ENCODE measurements at places on chromosomes 12 and 14.

- DNase-seq = peak; percentile 81
Measured at GRCh38 chr12:124745891-124746570, 117.6 kb downstream of the SCARB1 start.

- no peak for DNase-seq
Measured at GRCh38 chr12:3047961-3048360, 29.2 kb upstream of the TSPAN9 start.

GRCh38 chr14:28142400-28143015, 624.1 kb upstream of the FOXG1 start:
- DNase-seq = no peak

DNA sequence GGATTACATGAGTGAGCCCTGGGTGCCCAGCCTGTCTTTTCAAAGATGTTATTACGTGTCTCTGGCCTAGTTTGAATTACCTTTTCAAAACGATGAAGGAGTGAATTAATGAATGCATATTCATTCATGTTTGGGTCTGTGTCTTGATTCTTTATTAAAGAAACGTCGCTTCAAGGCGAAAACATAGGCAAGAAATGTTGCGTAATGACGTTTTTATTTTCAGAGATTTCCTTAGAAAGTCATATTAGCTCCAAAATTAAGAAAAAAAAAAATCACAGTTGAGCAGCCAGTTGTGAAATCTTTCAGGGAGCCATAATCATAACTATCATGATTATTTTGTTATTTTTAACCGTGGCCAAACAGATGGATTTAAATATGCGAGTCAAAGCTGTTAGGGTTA, 3.5 kb downstream of the PPFIBP1 start:
- no peak for DNase-seq

GRCh38 chr14:60657456-60658210, 8.4 kb upstream of the SIX1 start:
- DNase-seq = no peak

DNA sequence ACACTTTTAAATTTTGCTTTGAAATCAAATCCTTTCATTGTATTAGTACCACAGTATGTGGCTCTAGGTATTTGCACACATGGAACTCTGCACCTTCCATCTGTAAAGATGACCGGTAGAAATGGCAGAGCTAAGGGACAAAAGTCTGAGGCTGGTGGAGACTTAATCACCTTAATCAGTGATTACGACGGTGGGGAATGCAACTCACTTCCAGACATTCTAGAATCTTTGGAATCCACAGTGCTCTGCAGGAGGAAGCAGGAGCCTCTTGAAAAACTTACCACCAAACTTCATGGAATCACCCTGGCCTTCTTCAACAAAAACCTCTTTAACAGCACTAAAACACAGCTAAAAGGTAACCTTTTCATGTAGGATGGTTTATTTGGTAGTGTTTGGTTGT, 3.9 kb upstream of the DACT1 start:
- DNase-seq = no peak

- DNase-seq = no peak
Measured at GRCh38 chr12:51196547-51196946, 21.3 kb downstream of the POU6F1 start.

- no peak for DNase-seq
Measured at GRCh38 chr14:55121628-55122439, 7.2 kb upstream of the LGALS3 start.

DNA sequence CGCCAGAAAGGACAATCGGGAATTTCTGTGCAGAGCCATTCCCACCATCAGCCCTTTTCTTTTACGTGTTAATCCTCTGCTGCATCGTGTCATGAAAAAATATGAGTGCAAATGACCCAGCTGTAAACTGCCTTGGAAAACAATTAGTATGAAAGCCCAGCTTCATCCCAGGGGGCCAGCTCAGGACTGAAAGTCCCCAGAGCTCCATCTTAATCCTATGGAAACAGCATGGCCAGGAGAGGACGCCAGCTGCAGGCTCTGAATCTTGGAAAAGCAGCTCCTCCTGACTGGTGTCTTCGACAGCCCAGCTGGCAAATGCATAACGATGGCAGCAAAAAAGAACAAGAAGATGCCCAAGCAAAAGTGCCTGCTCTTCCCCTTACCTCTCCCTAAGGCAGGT, 191.5 kb downstream of the NTF3 start:
- no peak for DNase-seq

DNA sequence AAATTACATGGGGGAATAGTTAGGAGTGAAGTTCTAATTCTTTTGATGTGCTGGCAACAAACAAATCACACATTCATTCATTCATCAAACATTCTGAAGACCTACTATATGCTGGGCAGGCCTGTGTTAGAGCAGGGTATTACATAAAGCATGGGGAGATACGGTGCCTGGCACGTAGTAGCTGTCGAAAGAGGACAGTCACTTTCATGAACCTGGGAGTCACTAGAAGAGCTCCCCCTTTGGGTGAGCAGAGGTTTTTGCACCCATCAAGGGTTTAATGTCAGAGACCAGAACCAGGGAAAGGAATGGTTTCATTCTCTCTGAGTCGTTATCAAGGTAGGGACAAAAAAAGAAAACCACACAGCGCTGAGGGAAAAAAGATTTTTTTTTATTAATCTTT, 10.0 kb downstream of the LHX5 start:
- DNase-seq = no peak

DNA sequence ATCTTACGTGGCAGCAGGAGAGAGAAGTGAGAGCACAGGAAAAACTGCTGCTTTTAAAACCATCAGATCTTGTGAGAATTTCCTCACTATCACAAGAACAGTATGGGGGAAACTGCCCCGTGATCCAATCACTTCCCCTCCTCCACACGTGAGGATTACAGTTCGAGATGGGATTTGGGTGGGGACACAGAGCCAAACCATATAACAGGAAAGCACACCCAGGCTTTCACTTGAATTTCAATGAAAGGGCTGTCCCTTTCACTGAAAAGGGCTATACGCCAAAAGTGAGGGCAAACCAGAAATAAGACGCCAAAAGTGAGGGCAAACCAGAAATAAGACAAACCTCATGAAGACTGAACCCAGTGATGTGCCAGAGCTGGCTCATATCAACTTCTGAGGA, 22.8 kb upstream of the TMEM233 start:
- DNase-seq = no peak

DNA sequence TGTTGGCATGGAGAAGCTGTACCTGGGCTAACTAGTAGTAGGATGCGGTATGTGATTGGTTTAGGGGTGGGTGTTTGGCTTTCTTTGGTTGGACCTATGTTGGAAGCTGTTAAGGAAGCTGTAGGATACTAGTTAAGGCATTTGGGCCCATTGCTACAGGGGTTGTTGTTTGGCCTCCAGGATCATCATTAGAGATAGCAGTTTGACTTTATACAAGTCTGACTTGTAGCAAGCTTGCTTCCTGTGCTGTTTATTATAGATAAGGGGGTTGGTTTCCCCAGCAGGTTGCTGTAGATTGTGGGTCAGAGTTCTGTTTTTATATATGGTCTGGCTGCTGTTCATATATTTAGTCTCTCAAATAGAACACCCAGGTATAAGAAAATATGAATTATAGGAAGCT, 1.4 kb upstream of the PRIM1 start:
- no peak for DNase-seq

DNA sequence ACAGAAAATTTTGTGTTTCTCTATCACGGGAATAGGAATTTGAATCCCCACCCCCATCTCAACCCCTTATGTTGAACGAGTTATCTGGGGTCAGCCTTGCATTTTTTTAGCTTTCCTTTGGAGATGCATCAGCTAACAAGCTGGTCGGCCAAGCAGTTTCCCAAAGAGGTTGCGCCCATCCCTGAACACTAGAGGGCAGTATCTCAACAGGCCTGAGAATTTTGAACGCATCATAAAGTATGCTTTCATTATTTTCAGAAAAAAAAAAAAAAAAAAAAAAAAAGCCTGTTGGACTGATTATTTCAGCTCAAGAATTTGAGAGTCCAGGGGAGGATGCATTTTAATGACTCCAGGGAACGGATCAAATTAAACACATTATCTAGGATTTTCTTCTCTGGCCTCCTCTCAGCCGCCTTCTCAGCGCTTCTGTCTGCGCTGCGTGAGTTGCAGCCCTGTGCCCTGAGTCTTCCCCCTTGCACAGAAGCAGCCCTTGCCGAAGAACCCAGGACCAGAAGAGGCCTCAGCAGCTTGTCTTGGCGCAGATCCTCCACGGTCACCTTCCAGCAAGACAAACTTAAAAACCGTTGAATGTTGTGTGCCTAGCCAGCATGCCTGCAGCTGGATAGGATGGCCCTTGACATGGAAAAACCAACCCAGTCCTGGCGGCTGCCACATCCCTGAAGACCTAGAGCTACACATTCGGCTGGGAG, 76.6 kb upstream of the GZMB start:
- DNase-seq = peak; percentile 33

DNA sequence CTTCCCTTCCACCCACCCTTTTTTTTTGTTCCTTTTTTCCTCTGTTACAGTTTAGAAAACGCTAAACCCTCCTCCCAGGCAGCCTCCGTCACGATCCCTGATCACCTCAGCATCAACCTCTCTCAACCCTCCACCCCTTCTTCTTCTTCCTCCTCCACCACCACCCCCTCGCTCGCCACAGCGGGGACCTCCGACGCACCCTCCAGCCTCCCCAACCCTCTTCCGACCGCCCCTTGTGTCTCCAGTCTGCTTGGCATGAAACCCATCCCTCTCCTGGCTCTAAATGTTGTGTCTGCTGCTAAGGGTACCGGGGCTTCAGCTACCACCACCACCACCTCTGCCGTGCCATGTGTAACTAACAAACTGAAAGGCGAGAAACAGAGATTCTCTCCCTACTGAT, 22.9 kb downstream of the PCBP2 start:
- no peak for DNase-seq

DNA sequence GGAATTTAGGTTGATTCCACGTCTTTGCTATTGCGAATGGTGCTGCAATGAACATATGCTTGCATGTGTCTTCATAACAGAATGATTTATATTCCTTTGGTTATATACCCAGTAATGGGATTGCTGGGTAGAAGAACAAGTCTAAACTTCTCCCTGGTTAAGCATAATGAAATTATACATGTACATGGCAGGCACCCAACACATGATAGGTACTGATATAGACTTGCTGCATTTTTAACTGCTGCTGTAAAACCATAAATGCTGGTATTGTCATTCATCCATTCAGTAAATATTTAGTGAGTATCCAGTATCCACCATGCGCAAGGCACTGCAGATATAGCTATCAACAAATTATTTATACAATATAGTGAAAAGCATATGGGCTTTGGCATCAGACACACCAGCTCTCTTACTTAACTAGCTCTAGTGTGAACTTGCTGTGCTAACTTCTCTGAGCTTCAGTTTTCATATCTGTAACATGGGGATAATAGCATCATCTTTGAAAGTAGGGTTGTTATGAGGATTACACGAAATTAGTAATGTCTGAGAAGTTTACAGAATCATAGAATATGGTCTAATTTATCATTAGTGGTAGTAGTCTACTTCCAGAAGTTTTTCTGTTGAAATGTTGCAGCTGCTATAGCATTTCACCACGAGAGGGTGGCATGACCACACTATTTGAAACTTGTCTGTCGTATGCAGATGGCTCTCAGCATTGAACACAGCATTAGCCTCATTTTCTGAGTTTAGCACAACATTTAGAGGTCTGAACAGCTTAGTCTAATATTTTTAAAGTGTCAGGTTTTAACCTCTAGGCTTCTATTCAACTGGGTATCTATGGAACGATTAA, 32.0 kb upstream of the SEL1L start:
- DNase-seq = no peak

DNA sequence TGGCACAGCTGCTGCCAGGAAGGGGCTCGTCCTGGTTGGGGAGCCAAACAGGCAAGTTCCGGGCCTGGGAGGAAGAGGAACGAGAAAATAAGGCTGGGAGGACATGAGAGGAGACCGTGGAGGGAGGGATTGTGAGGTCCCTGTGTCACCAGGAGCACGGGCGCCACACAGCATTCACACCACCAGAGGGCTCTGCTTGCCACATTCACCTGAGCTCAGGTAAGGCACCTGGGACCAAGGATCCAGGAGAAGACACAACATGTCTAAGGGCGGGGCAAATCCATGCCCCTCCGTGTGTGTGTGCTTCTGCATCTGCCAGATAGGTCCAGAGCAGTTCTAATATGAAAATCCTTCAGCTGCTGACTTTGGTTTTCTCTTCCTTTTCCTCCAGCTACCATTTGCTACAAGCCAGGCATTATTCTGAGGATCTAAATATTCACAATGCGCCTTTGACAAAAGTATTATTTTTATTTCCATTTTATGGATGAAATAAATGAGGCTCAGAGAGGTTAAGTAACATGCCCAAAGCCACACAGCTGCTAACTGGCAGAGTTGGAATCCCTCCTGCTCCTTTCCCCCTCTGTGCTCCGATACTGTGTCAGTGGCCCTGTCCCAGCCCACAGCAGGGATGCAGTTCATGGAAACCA, 14.6 kb downstream of the RAPGEF3 start:
- DNase-seq = no peak

DNA sequence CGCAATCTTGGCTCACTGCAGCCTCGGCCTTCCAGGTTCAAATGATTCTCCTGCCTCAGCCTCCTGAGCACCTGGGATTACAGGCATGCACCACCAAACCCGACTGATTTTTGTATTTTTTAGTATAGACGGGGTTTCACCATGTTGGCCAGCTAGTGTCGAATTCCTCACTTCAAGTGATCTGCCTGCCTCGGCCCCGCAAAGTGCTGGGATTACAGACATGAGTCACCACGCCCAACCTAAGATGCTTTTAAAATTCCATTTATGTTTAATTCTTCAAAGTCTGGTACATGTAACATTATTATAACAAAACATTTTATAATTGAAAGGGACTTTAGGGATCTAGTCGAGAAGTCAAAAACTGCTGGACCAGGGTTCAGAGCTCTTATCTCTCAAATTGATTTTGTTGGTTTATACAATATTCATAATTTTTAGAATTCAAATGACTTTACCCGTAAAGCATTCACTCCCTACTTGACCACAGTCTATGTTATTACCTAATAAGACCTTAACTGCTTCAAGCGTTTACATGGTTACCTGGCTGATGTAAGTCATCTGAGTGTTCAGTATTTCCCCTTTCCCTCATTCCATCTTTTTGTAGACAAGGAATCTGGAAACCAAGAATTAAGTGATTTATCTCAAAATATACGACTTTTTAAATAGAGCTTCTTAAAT, 28.2 kb downstream of the RAP1B start:
- DNase-seq = no peak

DNA sequence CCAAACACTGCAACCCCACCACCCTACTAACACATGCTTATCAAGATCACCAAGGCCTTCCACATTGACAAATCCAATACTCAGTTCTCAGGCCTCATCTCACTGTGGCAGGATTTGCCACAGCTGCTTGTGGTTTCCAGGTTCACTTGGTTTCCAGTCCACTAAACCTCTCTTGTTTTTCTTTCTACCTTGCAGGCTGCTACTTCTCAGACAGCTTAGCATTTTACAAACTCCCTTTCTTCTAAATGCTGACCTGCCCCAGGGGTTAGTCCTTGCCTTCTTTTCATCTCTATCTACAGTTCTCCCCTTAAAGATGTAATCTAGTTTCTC, 84.1 kb downstream of the BCAT1 start:
- no peak for DNase-seq
